Stimulated activated CD4-positive, alpha-beta T cell treated with anti-CD3 and anti-CD28 coated beads, Interleukin-12 subunit alpha, Interleukin-12 subunit beta, amount 100 ng/mL, for 24 hours (primary cell): ENCODE measurements at places on chromosomes 5 and 9.

DNA sequence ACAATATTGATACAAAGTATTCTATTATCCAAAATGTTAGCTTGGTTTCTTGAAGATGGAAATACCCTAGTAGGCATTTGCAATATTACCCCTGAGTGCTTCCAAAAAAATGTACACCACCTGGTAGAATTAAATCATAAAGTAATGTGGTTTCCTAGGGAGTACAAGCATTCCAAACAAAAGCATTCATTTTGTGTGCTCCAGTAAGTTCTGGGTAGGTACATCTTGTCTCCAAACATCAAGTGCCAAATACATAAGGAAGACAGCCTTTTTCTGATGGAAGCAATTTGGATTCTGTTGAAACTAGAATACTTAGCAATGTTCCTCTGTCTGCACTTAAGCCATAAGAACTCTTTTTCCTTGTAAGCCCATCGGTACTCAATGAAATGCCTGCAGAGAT lies 73.1 kb upstream of the IL7R start:
- no peak for DNase-seq

DNA sequence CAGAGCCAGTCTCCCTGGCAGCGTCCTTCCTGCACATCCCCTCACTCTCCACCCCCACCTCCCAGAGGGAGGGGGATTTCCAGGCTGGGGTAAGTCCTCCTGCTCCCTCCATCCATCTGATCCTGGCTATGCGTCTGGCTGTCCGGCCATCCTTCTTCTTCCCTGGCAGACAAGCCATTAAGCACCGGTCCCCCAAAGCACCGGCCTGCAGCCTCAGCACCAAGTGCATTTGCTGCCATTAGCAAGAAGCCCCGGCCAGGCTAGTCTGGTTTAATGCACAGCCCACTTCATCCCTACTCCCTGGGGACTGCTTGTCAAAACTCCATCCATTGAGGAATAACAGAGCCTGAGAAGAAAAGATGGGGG lies 208.7 kb upstream of the IER5L start:
- DNase-seq: no peak

DNA sequence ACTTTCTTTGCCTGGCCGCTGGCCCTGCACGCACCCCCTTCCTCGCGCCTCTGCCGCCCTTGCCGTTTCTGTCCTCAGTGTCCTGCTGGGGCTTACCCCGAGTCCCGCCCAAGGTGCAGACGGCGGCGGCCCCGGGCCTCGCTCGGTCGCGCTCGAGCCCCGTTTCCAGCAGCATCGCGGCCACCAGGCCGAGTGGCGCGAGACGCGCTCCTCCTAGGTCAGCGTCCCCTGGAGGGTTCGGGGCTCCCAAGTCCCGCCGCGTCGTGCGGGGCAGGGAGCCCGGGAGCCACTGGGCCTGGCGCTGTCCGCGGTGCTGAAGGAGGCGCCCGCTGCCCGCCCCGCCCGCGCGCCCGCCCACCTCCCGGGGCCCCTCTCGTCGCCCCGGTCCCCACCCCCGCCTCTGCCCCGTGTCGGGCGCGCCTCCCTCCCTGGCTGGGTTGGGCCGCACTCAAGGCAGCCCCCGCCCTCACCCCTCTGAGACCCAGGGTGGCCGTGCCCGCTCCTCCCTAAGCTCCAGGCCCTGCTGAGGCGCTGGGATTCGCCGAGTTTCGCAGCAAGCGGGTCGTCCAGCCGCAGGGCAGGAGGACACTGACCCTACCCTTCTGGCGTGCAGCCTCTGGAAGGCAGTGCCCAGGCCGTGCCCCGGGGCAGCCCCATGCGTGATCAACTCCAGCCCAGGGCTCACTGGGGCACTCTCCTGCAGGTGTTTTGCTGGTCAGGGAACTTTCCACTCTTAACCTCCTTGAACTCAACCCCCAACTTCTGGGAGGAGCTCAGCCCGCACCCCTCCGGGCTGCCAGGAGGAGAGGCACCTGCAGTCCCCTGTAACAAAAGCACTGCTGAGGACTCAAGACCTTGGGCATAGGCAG lies at the start of gene LHX3:
LHX3 (minus strand) TSS at position 291 of the 869 bp plus-strand sequence; CDS start at position 175, 116 bp downstream.
- DNase-seq: no peak

DNA sequence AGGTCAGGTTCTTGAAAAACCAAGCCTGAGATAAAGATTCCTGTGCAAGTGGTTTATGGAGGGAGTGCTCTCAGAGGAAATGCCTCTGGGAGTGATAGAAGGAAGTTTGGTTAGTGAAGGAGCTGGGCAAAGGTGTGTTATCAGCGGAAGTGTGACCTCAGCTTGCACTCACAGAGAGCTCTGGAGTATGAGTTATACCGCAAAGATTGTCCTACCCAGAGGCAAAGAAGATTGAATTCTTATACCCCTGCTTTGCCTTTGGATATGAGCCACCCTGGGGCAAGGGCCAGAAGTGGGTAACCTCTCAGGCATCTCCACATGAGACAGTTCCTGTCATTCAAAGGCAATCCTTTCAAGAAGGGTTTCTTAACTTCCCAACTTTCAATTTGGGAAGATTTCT lies 145.6 kb downstream of the MUSK start:
- DNase-seq: no peak

DNA sequence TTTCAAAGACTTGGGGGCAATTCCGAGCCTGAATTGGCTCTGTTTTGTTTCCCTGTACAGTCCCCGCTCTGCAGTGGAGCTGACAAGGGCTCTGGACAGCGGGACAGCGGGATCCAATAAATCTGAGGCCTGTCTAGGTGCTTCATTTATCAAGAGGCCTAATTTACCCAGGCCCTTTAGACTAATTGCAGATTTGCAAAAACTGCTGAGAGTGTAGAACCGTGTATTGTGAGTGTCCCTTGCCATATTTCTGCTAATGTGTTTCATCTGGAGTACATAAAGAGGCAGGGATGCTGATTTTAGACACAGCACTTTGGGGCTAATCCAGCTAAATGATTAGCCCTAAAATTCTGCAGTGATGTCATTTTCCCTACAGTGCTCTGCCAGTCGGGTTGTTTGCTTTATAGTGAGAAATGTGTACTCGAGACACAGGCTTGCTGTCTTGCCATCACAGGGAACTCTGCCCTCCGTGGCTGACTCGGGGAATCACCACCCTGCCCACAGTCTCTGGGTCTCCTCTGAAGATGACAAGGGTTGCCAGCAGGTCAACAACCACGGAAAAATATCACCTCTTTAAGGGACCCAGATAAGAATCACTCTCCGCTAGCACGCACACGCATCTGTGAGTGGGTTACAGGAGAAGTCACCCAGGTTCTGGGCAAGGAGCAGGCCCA lies 592.0 kb downstream of the BNC2 start:
- DNase-seq: no peak

- no peak for DNase-seq
These were observed 63.4 kb upstream of the RNU6ATAC start for GRCh38 chr9:134227451-134228411.

DNA sequence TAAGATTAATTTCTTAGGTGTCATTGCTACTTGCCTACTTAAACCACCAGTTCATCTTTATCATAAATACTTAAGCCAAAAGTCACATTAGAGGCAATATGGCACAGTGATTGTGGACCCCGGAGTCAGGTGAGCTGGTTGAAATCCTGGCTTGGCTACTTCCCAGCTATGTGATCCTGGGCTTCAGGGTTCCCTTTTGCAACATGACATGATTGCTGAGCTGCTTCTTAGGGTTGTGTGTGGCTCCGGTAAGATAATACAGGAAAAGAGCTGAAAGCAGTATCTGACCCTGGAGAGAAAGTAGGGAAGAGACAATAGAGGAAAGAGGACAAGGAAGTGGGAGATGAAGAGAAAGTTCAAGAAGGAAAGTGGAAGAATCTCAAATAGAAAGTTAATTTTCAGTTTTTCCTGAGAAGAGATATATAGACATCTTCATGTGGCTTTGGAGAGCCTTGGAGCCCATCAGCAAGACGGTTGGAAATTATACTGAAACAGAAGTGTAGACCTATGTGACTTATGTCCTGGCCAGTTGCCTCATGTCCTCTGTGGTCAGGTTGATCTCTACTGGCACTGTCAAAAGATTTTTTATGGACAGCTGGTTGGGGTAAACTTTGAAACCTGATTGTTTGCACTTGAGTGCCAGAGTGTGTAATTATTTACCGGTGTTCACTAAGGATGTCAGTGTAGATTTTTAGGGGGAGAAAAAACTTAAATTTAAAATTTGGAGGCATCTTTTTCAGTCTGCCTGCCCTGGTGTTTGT lies 93.2 kb downstream of the GHR start:
- DNase-seq: no peak

DNA sequence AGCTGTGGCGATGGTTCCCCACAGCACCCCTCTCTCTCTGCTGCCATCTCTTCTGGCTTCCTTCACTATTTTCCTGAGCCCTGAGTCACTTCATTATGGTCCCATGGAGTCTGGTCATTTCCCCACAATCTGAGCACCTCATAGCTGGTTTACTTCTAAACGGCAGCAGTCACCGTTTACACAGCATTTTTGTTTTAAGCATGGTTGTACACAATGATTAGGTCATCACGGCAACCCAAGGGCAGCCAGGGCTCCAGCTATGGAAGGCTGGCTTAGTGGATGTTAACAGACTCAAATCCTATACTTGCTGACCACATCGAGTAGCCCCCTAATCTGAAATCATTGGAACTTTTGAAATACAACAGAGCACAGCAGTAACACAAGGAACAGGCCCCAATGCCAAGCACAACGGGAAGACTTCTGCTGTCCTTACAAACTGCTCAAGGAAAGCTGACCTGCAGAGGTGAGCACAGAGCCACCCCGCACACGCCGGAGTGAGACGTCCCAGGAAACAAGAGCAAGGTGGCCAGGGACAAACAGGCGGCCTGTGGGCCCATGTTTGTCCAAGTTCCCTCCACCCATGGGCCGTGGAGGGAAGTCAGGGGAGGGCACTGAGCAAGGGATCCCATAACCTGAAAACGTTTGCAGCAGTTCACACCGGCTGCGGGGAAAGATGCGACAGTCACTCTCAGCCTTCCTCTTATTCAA lies 22.9 kb downstream of the CAMSAP1 start:
- DNase-seq: no peak

DNA sequence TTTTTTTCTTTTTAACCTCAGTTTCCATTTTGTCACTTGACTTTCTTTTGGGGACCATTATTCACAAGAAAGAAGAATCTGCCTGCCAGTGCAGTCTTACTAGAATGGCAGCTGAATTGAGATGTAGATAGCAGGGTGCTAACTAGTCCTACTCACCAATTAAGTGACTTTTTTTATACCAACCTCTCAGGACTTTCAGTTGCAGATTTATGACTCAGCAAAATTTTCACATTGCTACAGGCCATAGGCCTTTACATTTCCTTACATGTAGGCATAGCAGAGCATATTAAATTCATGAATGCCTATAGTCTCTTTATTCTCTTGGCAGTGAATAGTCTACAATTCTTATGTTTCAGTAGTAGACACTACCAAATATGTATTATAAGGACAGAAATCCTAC lies 54.0 kb upstream of the FKTN start:
- DNase-seq: no peak

DNA sequence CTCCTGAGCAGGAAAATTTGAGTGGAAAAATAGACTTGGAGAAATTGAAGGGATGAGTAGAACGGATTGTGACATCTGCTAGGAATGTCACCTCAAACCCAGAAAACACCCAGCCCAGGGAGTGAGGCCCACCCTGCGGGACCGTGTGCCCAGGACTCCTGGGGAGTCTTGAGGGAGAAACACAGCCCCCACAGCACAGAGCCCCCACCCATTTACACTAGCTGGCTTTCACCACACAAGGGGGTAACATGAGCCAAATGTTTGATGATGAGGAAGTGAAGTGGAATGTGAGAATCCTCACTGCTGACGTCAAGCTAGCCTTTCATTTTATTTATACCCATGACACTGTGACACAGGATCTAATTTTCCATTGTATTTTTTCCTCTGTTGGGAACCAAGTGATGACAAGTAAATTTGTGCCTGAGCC lies 42.8 kb upstream of the PDE8B start:
- DNase-seq: no peak

DNA sequence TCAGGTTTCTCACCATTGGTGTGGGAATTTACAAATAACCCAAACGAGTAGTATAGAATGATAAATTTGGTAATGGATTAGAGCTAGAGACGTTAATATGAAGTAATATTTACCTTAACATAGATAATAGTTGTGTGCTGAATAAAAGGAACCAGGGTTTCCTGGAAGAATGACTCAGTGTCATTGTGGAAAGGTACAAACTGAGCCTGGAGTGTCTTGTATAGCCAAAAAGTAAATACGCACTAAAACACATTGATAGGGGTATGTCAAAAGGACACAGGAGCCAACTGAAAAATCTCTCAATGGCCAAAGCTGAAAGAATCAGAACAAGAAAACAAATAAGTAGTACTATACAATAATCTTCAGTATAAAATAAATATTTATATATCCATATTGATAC lies 363.5 kb downstream of the SLCO4C1 start:
- DNase-seq: no peak

DNA sequence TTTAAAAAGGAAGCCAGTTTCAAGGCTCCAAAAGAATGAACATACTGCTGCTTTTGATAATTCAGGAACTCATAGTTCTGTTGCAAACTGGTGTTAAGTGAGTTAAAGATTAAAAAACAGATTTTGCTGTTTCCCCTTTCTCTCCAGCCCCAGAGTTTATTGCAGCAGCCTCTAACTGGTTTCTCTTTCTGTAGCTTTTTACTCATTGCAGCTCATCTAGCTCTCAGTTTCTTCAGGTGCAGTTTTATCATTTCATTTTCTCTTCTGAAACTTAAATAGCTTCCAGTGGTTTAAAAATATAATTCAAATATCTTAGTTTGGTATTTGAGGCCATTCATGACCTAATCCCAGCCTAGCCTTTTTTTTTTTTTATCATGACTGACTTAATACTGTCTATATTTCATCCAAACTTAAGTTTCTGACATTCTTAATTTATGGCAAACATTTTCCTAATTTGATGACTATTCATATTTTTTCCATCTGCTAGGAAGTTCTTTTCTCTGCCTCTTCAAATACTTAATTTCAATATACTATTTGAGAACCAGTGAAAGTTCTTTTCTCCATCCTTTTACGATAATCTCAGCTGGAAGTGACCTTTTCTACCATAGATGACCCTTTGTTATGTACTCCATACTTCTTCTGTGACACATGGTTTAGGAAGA lies 252.7 kb upstream of the GRIA1 start:
- no peak for DNase-seq

GRCh38 chr5:20286512-20286911 lies 298.5 kb upstream of the CDH18 start:
- no peak for DNase-seq
